H54 (cell line): ENCODE measurements at places on chromosomes 3 and 15.

DNA sequence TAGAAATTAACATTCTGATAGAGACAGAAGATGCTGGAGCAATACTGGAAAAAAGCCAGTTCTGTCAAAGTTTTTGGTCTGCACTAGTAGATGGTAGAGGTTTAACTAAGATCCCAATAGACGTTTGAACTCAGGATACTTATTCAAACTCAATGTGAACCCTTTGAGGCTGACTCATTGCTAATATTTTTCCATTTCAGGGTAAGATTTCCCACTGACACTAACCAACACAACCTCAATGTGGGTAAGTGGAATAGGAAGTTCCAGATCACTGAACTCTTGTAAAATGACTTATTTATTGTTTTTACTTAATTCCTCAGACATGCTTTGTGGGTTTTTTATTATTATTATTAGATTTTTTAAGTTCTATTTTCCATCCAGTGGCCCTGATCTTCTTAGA, 1024.8 kb downstream of the EPHA3 start:
- no peak for DNase-seq

GRCh38 chr15:60781211-60781713, 302.3 kb upstream of the ICE2 start:
- DNase-seq = no peak

GRCh38 chr3:89315750-89316470, 208.5 kb downstream of the EPHA3 start:
- DNase-seq = no peak

DNA sequence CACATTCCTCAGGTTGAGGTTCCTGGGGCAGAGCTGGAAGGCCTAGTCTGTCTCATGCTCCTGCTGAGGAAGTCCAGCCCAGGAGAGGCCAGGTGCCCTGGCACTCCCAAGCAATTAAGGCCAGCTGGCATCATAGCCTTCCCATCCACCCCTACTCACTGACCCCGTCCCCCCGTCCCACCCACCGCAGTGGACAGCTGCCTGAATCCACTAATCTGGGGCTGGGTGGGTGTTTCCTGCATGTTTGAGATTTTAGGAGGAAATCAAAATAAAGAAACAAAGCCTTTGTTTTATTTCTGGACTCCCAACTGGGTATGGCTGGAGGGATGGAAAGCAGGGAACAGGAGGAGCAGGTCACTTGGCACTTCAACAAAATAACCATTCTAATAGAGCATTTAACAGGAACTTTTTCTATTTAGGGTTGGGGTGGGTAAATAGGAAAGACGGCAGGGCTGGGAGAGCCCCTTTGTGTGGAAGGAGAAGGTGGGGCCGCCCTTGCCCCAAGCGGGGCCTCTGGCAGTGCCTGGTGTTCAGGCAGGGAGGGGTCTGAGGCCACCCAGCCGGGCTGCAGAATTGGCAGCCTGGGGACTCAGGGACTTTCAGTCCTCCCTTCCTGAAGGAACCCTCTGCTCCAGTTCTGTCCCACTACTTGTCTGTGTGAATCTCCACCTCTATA, 8.5 kb downstream of the MRAS start:
- DNase-seq = no peak

GRCh38 chr15:95261546-95261945, 1030.2 kb downstream of the MCTP2 start:
- no peak for DNase-seq
